Fibroblast of skin of back (primary cell): ENCODE measurements at places on chromosomes 12 and 14.

DNA sequence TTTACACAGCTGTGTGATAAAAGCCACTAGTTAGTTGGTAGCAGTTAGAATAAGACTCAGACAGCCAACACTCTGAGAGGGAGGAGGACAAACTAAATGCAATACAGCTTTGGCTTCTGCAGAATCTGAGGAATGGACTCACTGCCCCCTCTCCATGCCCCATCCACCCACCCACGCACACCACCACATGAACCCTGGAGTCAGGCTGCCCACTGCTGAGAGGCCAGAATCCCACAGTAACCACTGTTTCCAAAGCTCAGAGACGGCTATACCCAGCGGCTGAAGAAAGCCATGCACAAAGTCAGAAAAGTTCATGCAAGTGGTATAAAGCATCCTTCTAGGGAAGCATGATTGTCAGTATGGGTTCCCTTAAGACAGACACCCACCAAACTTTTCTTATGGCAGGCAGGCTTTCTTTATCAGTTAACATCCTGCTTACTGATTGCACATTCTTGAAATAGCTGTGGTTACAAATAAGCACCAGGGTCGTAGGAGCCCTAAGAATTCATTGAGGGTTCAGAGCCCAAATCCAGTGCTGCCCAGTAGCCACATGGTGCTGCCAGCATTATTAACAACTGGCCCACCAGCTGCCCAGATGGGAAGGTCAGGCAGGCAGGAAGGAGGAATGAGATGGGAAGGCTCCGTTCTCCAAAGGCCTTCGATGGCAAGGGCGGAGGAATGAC is 61.5 kb downstream of the NT5DC3 start:
- DNase-seq: peak; percentile 34

DNA sequence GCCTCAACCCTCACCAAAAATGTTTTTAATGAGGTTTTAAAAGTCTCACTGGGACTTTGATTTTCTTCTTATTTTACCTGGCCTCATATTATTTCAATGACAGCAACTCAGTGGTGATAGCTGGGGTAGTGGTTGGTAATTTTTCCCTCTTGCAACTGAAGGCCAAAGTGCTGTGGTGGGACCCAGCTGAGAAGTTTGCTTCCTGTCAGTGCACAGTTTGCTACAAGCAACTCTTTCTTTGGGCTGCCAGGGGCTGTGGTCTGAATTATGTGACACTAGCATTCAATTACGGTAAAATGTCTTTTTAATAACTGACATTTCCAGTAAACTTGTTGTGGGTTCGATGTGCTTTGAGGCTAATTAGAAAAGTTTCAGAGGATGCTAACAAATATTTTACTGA is 65.3 kb downstream of the IFNG start:
- DNase-seq: no peak

GRCh38 chr14:65332141-65332871 is 80.2 kb upstream of the FUT8 start:
- DNase-seq: peak; percentile 43

DNA sequence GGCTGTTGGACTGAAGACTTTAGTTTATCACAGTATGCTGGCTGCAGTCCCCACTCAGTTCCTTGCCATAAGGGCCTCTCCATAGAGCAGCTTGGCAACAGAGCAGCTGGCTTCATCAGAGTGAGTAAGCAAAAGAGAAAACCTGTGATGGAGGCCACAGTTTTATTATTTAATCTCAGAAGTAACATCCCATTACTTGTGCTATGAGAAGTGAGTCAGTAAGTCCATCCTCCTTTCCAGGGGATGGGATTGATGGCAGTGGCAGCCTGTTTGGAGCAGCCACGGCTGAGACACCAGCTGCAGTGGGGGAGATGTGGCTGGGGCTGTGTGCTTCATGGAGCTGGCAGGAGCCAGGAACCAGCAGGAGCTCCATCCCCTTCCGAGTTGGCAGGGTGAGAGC is 138.5 kb upstream of the SRRM4 start:
- no peak for DNase-seq

DNA sequence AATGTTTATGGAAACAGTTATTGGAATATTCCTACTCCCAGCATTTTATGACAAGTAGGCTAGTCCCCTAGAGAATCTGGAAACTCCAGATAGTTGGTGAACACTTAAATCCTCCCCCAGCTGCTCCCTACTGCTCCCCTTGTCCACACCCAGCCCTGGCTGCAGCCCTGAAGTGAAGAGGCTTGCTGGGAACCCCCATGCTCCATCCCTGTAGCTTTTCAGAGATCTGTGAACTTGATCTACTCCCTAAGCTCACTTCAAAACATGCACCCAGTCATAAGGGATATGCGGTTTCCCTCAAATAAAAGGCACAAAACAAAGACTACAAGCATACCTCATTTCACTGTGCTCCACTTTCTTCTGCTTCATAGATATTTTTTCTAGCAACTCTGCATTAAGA is 33.2 kb downstream of the EGLN3 start:
- no peak for DNase-seq
